Stimulated activated CD8-positive, alpha-beta memory T cell treated with anti-CD3 and anti-CD28 coated beads, Interleukin-2, amount 100 ng/mL, for 1 hour (primary cell): ENCODE measurements at places on chromosomes 1 and 21.

DNA sequence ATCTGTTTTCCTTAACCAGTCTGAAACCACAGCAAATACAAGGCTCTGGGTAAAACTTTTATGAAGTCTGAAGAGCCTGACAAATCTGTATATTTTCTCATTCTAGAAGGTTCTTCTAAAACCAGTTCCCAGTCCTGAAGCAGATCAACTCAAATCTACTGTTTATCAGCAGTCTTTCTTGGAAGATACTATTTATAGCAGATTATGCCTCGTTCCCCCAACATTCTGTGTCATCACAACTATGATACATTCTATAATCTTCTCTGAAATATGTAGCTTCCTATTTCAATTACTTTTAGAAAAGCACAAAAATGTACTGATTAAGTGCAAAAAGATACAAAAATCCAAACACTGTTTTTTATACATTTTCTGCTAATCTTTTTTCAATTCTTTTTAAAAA is 67.5 kb downstream of the NIBAN1 start:
- DNase-seq = no peak

DNA sequence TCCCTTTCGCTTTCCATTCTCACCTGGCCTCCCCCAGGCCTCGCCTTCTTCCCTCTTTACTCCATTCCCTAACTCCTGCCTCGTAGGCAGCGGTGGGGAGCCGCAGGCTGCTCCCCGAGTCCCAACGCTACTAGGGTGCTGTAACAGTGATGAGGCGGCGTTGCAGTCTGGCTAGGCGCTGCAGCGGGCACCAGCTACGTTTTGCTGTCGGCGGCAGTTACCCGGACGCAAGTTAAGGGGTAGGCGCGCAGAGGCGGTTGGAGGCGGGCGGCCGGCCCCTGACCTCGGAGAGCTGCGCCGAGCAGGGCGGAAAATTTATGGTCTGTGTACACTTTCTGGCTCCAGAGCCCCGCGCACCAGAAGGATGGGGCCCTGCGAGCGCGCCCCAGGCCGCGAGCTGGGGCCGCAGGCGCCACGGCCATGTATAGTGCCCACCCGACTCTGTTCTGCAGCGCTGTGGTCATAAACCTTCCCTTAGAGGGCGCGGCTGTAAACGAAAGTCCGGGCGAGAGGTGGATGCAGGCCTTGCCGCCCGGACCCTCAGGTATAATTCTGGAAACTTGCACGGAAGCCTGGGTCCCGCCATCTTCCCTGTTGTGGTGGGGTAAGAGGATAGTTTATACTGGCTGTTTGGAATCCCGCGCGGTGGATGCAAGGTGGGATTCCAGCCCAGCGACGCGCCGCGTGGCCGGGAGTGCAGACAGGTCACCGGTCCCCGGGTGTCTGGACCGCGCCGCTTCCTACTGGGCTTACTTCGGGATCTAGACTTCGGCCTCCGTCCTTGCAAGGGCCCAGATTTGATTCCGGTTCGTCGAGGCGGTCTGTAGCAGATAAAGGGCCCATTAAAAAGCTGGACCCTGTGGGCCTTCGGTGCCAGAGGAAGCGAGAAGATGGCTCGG is 15.0 kb downstream of the HLX start:
- DNase-seq = no peak

DNA sequence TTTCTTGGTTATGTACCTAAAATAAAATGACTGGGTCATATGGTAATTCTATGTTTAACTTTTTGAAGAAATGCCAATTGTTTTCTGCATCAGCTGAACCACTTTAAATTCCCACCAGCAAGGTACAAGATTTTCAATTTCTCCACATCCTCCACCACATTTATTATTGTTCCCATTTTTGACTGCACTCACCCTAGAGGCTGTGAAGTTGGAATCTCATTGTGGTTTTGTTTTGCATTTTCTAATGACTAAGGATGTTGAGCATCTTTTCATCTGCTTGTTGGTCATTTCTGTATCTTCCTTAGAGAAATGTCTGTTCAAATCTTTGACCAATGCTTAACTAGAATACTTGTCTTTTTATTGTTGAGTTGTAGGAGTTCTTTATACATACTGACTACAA is 72.5 kb downstream of the ASTN1 start:
- DNase-seq = no peak

DNA sequence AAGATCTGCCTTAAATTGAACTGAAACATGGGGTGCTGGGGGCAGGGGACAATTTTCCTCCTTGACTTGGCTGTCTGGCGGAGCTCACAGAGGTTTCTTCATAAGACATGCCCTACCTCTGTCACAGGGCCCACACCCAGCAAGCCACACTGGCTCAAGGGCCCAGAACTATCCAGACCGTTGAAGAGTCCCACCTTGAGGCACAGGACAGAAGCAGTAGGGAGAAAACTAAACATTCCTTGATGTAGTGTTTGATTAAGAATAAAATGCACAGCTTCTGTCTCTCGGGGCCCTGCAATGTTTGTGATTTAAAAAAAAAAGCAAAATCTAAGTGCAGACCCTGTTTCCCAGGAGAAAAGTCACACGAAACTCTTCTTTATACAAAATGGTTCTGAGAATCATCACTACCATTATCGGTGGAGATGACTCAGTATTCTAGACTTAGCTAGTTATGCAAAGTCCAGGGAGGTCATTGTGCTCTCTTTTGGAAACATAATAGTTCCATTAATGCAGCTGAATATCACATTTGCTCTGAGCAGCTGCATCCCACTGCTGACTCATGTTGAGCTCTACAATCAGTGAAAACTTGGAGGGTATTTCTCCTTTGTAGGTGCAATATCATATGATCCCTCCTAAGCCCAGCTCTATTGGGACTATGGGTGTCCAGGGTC is 53.6 kb upstream of the DIRAS3 start:
- no peak for DNase-seq

- DNase-seq = no peak
Measured at GRCh38 chr21:26177187-26177586, 6.6 kb upstream of the APP start.

DNA sequence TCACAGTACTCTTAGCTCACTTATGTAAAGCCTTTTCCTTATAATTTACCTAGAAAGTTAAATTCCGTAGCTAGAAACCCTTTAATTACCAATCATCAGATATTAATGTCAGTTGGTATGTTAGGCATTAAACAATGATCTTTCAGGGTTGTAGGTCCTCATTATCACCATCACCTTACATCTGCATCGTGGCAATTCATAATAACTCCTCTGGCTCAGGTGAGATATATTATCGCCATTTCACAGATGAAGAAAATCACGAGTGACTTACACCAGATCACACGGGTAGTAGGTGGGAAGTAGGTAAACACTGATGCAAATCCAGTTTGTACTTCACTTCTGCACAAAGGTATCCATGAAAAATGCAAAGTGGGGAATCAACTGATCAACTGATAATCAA is 639 bp downstream of the NUP133 start:
- no peak for DNase-seq

- DNase-seq = no peak
Measured at GRCh38 chr1:36172983-36173382, 17.0 kb downstream of the MAP7D1 start.
